ENCODE measurements at places on chromosomes 2 and 18. TPM values are rescaled to one million over a fixed set of nuclear protein-coding genes. Genes with fewer than 3 reads are reported as not detected.

Gene CNDP1
- 0.16 TPM for total RNA-seq

Gene CSRNP3
- total RNA-seq, result 246 TPM

Gene TMEM182
- total RNA-seq, result 3.6 TPM

Gene OR6B2
- total RNA-seq, result not detected

Gene ITPRID2
- total RNA-seq, result 41.0 TPM

Gene ALPI
- total RNA-seq, result not detected

Gene STPG4
- total RNA-seq, result 0.78 TPM

Gene NCKAP5
- total RNA-seq, result 14.0 TPM

Gene HOXD11
- not detected for total RNA-seq

Gene SFT2D3
- 11.7 TPM for total RNA-seq

Gene IL36A
- not detected for total RNA-seq

Gene FOXD4L1
- 0.31 TPM for total RNA-seq

Gene CCL20
- total RNA-seq, result not detected

Gene FAM110C
- 3.1 TPM for total RNA-seq

Gene PLCL1
- 26.0 TPM for total RNA-seq

Gene PCARE
- total RNA-seq, result under 0.01 TPM

Gene LDLRAD4
- 129 TPM for total RNA-seq

Gene IL1R2
- not detected for total RNA-seq

Gene ORMDL1
- 64.4 TPM for total RNA-seq

Gene SPP2
- total RNA-seq, result not detected

Gene CDK5R2
- 6.2 TPM for total RNA-seq

Gene PIEZO2
- 8.0 TPM for total RNA-seq

Gene DSG1
- total RNA-seq, result 0.16 TPM

Gene CRYGB
- total RNA-seq, result not detected

Gene FER1L5
- total RNA-seq, result 0.47 TPM
